Common myeloid progenitor, CD34-positive (primary cell): ENCODE measurements at places on chromosomes 3 and 15.

DNA sequence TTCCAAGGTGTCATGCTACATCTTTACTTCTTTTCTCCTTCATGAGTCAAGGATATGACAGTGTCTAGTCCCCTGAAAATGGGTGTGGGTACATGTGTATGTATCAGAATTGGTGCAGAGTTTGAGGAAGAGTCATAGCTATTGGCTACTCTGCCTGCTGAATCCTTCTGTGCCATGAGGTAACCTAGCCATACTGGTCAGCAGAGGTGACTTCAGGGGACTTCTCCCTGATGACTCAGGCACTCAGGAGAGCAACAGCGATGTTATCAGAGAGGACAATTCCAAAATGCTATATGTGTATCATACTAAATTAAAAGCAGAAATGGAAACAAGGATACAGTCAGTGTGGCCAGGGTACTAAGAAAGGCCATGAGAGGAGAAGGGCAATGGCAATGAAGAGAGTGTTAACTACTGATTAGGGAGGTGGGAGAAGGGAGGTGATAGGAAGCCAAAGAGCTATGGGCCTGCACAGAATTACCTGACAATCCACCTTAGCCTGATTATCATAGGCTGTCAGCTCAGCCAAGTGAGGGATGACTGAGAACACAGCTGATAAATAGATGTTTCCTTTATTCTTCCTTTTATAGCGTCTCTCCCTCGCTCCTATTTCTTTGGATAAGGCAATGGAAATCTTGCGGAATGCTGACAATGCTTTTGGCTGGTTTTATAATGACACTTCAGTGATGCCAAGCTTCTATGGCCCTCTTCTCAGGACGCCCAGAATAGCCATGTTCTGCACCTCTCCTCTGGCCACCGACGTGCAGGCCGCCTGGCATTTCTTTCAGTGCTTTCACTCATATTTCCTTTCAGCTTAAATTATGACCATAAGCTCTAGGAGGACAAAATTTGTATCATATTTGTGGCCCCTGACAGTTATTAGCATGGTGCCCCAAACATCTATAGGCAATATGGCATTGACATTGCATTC is 90.6 kb downstream of the FGF12 start:
- DNase-seq: no peak

- DNase-seq: peak; percentile 93
Measured at GRCh38 chr3:195147649-195148080, 123.3 kb downstream of the XXYLT1 start.

GRCh38 chr3:24443476-24443875 is 51.2 kb downstream of the THRB start:
- no peak for DNase-seq

GRCh38 chr3:123246866-123247265 is 45.1 kb downstream of the SEC22A start:
- DNase-seq: no peak

DNA sequence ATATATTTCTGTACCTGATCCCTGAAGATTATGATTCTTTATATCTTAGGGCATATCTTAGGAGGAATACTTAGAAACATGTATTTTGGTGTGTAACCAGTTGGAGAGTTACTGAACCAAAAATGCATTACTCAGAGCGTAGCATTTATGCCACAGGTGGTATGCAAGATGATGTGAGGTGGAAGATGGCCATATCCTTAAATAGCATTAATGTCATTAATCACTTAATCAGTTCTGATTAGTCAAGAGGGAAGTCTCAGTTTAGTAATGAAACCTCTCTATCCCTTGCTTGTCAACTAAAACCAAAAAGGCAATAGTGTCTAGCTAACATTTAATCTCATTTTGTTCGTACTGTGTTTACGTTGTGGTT is 130.5 kb upstream of the PHLDB2 start:
- DNase-seq: no peak

- DNase-seq: peak; percentile 81
Measured at GRCh38 chr15:90087454-90088154, 14.7 kb downstream of the IDH2 start.

- no peak for DNase-seq
Measured at GRCh38 chr15:80455051-80455648, 51.0 kb downstream of the ARNT2 start.

GRCh38 chr15:48522911-48523310 is 122.6 kb downstream of the FBN1 start:
- DNase-seq: no peak

DNA sequence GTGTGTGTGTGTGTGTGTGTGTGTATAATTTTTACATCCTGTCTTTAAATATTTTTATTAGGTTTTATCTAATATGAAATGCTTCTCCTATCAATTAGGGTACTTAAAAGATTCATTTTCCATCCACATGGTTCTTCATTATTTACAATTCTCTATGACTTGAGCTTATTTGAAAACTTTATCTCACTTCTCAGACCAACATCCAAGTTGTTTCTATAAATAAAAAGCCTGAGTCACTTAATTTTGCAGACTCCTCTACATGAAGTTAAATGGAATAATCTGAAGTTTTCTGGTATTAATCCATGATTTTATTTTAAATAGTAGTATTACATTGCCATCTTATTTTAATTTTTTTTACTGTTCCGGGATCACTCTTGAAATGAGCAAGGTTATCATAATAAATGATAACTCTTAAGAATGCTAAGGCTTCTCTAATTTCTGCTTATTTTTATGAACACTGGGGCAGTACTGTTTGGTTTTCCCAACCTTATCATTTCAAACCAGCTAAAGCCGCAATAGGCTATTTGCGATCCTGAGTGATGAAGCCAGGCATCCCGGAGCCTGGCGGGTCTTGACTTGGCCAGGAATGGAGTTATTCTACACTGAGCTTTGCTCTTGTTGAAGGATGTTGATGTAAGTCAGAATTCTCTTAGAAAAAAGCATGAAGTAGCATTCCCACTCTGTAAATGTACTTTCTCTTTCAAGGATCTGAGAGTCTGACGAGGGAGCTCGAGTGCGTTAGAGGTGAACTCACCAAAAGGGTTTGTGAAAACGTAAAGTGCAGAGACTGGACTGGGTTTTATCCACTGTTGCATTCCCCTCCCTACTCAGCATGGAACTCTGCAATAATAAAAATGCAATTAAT is 220.2 kb upstream of the LRTM1 start:
- DNase-seq: no peak

GRCh38 chr15:44286814-44287452 is 1.6 kb upstream of the GOLM2 start:
- DNase-seq: peak; percentile 32

DNA sequence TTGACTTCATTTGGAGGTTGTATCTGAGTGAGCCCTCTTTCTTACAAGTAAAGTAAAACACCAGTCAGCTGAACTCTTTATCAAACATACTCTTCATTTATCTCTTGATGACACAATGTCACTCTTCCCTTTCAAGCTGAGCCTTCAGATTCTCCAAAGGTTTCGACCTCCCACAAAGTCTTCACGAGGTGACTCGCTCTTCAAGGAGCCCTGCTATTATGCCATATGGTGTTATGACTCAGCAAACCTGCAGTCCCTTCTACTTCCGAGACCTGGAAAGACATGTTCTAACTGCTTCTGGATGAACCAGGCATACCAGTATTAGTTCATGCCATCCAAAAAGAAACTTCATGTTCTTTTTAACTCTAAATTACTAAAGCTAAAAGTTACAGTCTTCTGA is 23.1 kb downstream of the AADAC start:
- DNase-seq: peak; percentile 68

GRCh38 chr15:99593070-99593469 is 27.3 kb downstream of the MEF2A start:
- no peak for DNase-seq

GRCh38 chr3:188695241-188695640 is 476.5 kb upstream of the TPRG1 start:
- DNase-seq: no peak

DNA sequence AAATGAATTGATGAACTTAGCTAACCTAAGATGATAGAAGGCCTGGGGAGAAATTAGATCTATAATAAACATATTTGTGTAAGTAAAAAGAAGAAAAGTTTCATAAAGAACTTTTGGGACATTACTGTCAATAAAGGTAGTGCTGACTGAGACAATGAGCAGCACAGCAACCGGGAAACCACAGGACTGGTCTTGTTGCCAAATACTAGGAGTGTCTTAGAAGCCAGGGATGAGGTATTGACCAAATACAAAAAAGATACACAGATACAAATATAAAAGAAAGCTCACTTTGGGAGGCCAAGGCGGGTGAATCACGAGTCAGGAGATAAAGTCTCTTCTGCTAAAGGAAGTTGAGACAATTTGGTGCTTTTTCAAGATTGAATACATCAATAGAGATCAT is 362.4 kb upstream of the ZNF385D start:
- DNase-seq: no peak

GRCh38 chr3:125318871-125319270 is 56.3 kb downstream of the ZNF148 start:
- no peak for DNase-seq

GRCh38 chr15:75452865-75453702 is 1.6 kb upstream of the SIN3A start:
- DNase-seq: peak; percentile 30

DNA sequence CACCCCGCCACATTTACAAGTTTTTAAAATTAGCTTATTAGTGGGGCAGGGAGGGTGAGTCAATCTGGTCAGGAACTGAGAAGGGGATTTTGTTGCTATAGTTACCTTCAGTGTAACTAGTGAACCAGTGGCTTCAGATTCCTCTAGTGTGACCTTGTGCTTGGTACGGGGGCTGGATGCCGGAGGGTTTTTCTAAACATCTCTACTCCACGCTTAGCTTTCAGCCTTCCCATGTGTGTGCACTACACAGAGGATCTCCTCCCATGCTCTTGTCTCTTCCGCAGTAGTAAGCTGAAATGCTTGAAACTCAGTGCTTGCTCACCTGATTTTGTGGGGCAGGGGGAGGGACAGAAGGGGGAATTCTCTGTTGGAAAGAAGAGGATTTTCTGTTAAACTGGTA is 67.9 kb upstream of the AKAP13 start:
- no peak for DNase-seq

DNA sequence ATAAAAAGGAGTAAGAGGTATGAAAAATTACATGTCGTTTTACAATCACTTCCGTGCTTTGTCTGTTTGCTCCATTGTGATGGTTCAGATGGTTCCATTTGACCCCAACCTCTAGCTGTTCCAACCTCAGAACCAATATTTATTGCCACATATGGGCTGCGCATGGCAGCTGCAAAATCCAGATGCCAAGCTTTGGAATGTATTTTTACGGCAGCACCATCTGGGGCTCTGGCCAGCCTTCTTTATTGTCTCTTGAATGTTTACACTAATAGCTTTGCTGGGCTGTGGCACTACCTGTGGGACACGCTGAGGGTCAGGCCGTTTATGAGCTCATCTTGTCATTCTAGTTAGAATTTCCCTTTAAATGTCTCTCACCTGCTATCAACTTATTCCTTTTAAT is 219.8 kb downstream of the ROBO2 start:
- no peak for DNase-seq

DNA sequence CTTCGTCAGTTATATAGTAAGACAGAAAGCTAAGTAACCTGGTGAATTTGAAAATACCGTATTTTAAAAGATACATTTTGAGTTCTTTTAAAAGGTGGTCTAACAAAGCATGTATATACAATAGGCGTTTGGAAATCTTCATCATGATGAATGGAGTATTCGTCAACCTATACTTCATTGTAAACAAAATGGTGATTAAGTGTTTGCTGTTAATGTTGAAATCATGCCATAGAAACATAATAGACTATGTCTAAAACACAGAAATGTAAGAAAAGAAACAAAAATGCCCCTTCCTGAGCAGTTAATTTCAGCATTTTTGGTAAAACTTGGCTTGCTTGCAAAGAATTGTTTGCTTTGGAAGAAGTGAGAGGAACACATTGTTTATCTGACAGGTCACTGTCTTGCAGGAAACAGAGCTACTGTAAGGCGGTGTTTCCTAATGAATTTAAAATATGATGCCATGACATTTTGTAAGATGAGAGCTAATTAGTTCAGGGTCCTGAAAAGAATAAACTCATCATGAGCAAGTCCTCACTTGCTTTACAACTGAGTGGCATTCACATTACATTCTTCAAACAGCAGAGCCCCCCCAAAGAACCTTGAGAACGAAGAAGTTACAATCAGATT is 126.7 kb downstream of the SERPINI1 start:
- DNase-seq: no peak

DNA sequence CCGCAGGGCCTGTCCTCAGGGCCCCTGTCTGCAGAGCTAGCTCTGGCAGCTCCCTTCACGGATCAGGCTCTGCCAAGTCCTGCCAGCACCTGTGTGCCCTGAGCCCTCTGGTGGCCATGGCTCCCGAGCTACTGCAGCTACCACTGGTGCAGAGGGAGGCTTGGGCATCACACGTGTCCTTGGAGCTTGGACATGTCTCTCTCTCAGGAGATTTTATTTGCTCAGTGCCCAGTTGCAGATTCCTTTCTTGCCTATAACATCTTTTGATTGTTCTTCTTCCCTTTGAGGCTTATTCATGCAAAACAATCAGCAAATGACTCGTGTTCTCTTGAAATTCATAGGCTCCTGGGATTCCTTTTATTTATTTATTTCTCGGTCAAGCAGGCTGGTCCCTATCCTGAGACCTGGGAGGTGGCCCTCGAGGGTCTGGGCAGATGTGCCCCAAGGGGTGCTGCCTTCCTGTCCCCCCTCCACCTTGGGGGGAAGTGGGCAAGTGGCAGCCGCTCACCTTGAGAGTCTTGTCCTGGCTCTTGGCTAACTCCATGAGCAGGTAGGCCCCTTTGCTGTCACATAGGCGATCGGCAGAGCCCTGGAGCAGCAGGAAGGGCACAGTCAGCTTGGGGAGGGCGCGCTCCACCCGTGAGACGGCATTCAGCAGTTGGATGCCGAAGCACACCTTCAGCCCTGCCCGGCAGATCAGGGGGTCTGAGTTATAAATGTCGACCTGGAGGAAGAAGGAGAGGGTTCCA is 21.9 kb downstream of the ABTB1 start:
- peak; percentile 40 for DNase-seq

DNA sequence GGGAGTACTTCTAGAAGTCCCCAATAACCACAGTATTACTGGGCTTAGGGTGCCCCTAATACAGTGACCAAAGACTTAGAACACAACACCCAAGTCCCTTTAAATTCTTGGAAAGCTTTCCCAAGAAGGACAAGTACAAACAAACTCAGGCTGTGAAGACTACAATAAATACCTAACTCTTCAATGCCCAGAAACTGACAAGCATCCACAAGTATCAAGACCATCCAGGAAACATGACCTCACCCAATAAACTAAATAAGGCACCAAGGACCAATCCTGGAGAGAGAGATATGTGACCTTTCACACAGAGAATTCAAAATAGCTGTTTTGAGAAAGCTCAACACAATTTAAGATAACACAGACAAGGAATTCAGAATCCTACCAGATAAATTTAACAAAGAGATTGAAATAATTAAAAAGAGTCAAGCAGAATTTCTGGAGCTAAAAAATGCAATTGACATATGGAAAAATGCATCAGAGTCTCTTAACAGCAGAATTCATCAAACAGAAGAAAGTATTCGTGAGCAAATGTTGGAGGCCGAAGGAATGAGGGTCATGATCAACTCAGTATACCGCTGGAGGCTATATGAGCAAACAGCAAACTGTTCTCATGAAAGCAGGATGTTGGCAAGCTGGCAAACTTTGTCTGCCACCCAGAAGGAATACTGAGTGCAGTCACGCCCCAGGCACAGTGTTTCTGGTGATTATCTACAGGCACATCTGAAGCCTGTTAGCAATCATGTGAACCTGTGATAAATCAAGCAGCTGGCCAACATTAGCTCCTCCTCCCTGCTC is 87.0 kb upstream of the NECTIN3 start:
- DNase-seq: no peak
